GM23248 (cell line): ENCODE measurements at places on chromosomes 11 and 22. TPM values are rescaled to one million over a fixed set of nuclear protein-coding genes. Genes with fewer than 3 reads are reported as not detected.

USP28 gene
- total RNA-seq: 20.6 and 25.1 TPM in 2 replicates

OR5P2 gene
- not detected in 2 replicates for total RNA-seq

SPI1 gene
- not detected in 2 replicates for total RNA-seq

OR10A5 gene
- not detected in 2 replicates for total RNA-seq

TRIM51 gene
- total RNA-seq: not detected in 2 replicates

RIMBP3B gene
- 0.13 TPM in 1 of 2 replicates, not detected in the other for total RNA-seq

HEPN1 gene
- total RNA-seq: not detected in 2 replicates

SPDYC gene
- total RNA-seq: not detected in 2 replicates

BCO2 gene
- not detected in 2 replicates for total RNA-seq

RAG1 gene
- total RNA-seq: 0.11 TPM in 1 of 2 replicates, not detected in the other

CHRM1 gene
- total RNA-seq: not detected in 2 replicates

TNNT3 gene
- total RNA-seq: not detected in 2 replicates

ARFGAP3 gene
- total RNA-seq: 83.2 and 96.8 TPM in 2 replicates

- no peak for DNase-seq
- H3K36me3 ChIP-seq: no peaks in the 10 kb centered on the region
- H3K27me3 ChIP-seq: peaks cover 51% of the 10 kb centered on the region
- H3K27ac ChIP-seq: no peak overlapping the region
Observed at GRCh38 chr11:1896923-1897322, 5.2 kb upstream of the PRR33 start.

DNA sequence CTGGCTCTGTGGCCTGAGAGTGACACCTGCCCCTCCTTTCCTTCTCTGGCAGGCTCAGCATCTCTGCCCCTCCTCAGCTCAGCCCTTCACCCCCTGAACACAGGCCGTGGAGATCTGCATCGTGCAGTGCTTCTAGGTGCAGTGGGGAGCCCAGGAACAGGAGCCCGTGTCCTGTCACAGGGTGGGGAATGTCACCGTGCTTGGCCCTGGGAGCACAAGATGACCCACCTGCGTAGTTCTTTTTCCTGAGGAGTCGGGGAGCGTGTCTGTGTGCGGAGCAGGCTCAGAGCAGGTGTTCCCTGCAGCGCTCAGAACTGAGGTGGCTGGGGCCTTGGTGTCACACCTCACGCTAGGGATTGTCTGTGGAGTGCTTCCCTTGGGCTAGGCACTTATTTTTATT, 10.6 kb downstream of the TBC1D22A start:
- H3K27ac ChIP-seq: no peak overlapping the region
- peaks cover 14% of the 10 kb centered on the region for H3K4me1 ChIP-seq
- H3K4me3 ChIP-seq: no peak overlapping the region
- no peaks in the 10 kb centered on the region for H3K36me3 ChIP-seq
- no peak for DNase-seq
- H3K27me3 ChIP-seq: no peaks in the 10 kb centered on the region

DNA sequence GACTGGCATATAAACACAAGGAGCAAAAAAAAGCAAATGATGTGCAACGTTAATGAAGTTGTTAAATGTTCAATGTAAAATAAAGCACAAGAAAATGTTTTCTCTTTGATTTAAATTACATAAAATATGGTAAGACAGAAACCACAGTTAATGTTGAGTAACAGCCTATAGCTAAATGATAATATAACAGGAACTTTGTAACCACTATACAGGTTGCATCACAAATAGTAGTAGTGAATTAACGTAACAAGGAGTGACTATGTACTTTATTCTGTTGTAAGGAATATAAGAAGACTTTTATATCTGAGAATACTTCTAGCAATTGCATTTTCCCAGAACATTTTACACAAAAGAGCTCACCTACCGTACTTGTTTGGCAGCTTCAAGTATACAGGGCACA, 16.9 kb downstream of the SAAL1 start:
- peaks cover 20% of the 10 kb centered on the region; the same call in 1 of the 2 replicates for H3K36me3 ChIP-seq
- H3K4me3 ChIP-seq: no peak overlapping the region
- no peak overlapping the region for H3K27ac ChIP-seq
- no peaks in the 10 kb centered on the region for H3K4me1 ChIP-seq

- H3K36me3 ChIP-seq: peaks cover 4% of the 10 kb centered on the region; the same call in 1 of the 2 replicates
- H3K4me3 ChIP-seq: no peak overlapping the region; the same call in 1 of the 2 replicates
- peaks cover 20% of the 10 kb centered on the region for H3K4me1 ChIP-seq
Observed at GRCh38 chr22:21947040-21948014, 5.3 kb downstream of the PPM1F start.

DNA sequence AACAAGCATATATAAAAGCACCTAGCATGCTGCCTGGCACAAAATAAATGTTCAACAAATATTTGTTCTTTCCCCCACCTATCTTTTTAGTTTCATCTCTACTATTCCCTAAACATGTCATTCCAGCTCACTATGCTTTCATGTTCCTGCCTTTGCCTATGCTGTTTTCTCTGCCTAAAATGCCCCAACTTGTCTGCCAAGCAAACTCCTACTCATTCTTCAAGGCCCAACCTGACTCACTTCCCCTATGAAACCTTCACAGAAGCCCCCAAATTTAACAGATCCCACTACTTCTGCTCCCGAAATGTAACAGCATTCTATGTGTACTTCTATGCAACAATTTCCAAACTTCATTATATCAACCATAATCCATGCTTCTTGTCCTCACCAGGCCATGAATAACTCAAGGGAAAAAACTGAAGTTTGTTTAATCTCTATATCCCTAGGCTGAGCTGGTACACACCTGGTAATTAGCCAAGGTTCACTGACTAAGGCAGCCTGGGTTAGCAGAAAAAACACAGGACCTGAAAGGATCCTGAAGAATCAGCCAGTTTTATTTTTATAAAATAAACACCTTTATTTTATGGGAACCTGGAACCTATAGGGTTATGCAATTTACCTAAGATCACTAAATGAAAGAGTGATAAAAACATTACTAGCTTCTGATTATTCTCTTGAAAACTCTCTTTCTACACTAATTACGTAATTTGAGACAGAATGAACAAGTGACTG, 72.2 kb downstream of the PAK1 start:
- no peak overlapping the region for H3K4me3 ChIP-seq
- DNase-seq: no peak
- no peaks in the 10 kb centered on the region for H3K27me3 ChIP-seq
- no peak overlapping the region for H3K27ac ChIP-seq

DNA sequence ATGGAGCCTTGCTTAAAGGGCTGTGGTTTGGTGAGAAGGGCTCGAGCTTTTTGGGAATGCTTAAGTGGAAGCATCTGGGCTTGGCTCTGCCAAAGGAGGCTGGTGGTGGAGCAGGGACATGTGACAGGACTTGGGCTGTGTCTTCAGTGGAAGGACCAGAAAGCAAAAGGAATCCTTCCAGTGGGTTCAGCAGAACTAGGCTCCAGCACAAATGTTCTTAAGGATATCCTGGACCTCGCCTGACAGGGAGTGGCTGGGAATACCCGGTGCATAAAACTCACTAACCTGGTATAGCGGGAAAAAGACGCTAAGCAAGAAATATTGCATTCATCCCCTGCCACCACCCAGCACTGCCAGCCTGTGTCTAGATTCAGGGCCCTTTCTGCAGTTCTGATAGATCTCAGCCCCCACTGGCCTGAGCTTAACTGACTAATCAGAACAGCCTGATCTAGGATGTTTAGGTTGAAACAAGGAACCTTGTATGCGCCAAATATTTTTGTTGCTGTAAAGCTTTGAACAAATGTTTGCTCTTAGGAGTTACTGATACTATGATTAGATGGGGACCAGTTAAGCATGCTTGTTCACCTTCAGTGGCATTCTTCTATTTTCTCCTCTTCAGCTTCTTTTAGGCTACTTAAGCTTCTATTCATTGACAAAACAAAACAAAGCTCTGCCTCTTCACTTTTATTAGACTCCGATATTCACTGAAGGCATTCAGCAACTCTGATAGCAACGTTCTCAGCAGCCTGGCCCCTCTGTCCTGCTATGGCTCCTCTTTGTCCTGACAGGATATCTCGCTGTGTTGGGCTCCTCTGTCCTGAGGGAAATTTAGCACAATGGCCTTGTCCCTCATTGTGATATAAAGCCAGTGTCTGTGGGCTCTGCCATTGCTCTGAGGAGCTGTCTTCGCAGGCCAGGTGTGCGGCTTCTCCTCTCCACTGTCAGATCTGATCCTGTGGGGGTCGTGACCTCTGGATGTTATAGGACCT, 25.0 kb downstream of the PPFIBP2 start:
- peaks cover 13% of the 10 kb centered on the region for H3K4me1 ChIP-seq
- peak overlapping the region; percentile 22 for H3K4me3 ChIP-seq
- H3K27ac ChIP-seq: no peak overlapping the region

DNA sequence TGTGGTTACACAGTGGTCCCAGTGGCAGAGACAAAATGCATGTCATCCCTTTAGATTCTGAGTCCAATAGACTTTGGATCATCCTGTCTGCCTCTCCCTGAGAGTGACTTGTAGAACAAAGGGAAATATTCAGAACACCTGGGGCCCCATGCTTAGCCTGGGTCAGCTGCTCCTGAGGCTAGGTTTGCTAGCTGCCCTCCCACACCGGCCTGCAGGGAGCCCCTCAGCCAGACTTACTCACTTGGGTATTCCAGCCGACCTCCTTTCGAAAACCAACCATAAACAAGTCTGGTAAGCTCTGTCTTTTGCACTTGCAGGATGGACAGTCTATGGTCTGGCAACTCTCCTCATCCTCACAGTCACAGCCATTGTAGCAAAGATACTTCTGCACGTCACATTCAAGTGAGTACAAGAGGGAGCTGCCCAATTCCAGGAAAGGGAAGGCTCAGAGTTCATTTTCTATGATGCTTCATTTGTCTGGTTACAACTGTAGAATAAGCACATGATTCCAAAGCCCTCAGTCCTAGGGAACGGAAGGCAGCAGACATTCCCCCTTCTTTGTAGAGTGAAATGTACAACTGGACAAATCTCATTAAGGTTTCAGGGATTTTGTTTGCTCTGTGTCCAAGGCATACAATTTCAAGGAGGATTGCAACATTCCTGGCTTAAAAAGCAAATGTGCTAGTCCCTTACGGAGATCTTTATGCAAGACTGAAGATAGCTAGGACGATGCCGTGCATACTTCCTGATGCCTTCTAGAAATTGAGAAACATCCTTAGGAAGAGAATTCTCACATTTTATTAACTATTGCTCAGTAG, 65.5 kb upstream of the EMID1 start:
- H3K27ac ChIP-seq: no peak overlapping the region
- no peak overlapping the region for H3K4me3 ChIP-seq
- H3K27me3 ChIP-seq: no peaks in the 10 kb centered on the region
- no peaks in the 10 kb centered on the region for H3K4me1 ChIP-seq
- peak; percentile 75 for DNase-seq

DNA sequence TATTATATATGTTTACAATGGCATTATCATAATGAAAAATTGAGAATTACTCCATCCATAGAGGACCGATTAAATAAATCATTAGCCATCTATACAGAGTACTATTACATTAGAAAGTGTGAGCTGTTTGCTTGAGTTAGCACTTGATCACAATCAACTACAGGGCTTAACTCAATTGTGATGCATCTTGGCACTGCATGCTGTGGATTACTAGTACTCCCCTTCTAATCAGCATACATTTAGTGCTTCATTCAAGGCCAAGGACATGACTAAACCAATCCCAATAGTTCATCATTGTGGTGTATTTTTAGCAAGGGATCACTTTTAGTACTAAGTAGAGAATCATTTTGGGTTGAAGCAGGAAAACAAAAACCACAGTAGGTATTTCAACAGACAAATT, 23.5 kb upstream of the ARHGAP42 start:
- no peak overlapping the region for H3K4me3 ChIP-seq
- no peaks in the 10 kb centered on the region for H3K27me3 ChIP-seq
- H3K36me3 ChIP-seq: no peaks in the 10 kb centered on the region
- no peaks in the 10 kb centered on the region for H3K4me1 ChIP-seq
- no peak overlapping the region for H3K27ac ChIP-seq

- no peaks in the 10 kb centered on the region for H3K36me3 ChIP-seq
- DNase-seq: no peak
- H3K27me3 ChIP-seq: no peaks in the 10 kb centered on the region
- H3K4me3 ChIP-seq: no peak overlapping the region
Observed at GRCh38 chr11:1077417-1078119, 2.9 kb downstream of the MUC2 start.

GRCh38 chr11:12111549-12112520, 1.4 kb downstream of the MICAL2 start:
- 0 out of 2 replicates have a peak, but pooled peaks cover 7% of the 10 kb centered on the region for H3K36me3 ChIP-seq
- H3K27me3 ChIP-seq: no peaks in the 10 kb centered on the region
- H3K4me3 ChIP-seq: peak overlapping the region; percentile 91
- peak; percentile 37 for DNase-seq
- peak overlapping the region; percentile 45 for H3K27ac ChIP-seq

DNA sequence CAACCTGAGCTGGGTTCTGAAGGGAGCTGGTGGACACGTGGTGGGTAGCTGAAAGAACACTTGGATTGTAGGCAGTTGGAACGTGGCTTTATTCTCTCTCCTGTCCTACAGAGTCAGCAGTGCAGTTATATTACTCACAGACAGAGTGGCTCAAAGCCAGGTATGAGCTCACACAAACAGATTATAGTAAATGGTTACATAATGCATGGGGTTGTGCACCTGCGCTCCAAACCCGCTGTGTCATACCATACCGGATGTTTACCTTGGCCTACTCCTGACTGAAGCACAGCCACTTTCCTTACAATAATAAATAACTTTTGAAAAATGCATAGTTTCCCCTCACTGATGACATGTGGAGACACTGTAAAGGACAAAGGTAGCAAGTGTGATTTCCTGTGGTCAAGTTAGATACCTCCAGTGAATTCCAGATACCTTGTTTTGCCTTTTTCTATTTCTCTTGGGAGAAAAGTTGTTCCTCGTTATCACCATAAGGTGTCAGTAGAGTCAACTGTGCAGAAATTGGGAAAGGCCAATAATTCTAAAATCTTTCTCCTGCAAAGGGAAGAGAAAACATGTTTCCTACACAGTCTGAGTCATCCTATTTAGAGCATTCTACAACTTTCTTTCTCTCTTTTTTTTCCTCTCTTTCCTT, 13.5 kb downstream of the MS4A6A start:
- no peaks in the 10 kb centered on the region for H3K27me3 ChIP-seq
- DNase-seq: peak; percentile 22
- H3K27ac ChIP-seq: no peak overlapping the region
- H3K36me3 ChIP-seq: no peaks in the 10 kb centered on the region
- no peaks in the 10 kb centered on the region for H3K4me1 ChIP-seq

DNA sequence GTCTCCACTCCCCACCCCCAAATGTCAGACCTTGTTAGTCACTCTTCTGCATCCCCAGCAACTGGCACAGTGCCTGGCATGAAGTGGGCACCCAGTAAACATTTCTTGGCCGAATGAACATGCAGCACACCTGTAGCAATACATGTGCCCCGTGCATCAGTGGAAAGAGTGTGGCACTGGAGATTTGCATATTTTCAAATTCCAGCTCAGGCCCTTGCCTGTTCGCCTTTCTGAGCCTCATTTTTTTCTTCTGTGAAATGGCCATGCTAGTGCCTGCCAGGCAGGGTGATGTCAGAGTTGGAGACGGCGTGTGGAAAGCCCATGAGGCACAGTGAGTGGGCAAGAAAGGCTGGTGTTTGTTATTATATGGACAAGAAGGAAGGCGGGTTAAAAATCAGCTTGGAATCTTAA, 38.7 kb downstream of the CD82 start:
- no peaks in the 10 kb centered on the region for H3K27me3 ChIP-seq
- DNase-seq: peak; percentile 56
- H3K4me1 ChIP-seq: peaks cover 8% of the 10 kb centered on the region
- no peaks in the 10 kb centered on the region for H3K36me3 ChIP-seq
- H3K4me3 ChIP-seq: no peak overlapping the region
- H3K27ac ChIP-seq: no peak overlapping the region
